ENCODE measurements at places on chromosomes 16 and 17. TPM values are rescaled to one million over a fixed set of nuclear protein-coding genes. Genes with fewer than 3 reads are reported as not detected.

The NOD2 gene
- 31.0 TPM for total RNA-seq

The TMEM94 gene
- 103 TPM for total RNA-seq

The TNFRSF13B gene
- not detected for total RNA-seq

The ETV4 gene
- 5.1 TPM for total RNA-seq

The GPS2 gene
- total RNA-seq, result 86.2 TPM

The OSGIN1 gene
- total RNA-seq, result 2.1 TPM

The TBC1D3H gene
- total RNA-seq, result not detected

The CSH1 gene
- total RNA-seq, result not detected

The HS3ST3A1 gene
- total RNA-seq, result 8.7 TPM

The NPW gene
- total RNA-seq, result 3.9 TPM

The CD300C gene
- 0.39 TPM for total RNA-seq
